Body of pancreas (tissue), 4 donors: ENCODE measurements at places on chromosomes 6 and 20.
A peak's percentile ranks its signal among the peaks of the same experiment; 100 is the strongest.

DNA sequence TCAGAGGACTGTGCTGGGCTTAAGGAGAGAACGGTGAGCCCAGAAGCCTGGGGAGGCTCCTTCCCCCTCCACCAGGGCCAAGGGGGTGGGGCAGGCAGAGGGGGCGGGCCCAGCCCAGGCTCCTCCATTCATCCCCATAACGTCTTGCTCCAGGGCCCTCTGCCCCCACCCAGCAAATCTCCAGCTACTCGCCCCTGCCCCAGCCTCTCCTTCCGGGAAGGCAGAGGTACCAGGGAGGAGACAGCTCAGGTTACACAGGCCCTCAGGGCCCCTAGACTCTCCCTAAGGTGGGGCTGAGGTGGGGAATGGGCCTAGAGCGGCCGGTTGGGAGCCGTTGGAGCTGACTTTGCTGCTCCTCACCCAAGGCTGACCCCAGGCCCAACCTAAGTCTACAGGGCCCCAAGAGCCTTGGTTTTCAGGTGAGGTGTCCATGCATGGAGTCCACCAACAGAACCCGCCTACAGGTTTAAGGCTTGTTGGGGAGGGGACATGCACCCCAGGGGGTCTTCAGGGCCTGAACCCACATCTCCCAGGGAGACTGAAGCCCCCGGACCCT lies 1.2 kb downstream of the LAMA5 start:
- peak; percentile 43 for DNase-seq

- DNase-seq: no peak
These were observed 534.3 kb downstream of the COL12A1 start for GRCh38 chr6:74671558-74672025.

DNA sequence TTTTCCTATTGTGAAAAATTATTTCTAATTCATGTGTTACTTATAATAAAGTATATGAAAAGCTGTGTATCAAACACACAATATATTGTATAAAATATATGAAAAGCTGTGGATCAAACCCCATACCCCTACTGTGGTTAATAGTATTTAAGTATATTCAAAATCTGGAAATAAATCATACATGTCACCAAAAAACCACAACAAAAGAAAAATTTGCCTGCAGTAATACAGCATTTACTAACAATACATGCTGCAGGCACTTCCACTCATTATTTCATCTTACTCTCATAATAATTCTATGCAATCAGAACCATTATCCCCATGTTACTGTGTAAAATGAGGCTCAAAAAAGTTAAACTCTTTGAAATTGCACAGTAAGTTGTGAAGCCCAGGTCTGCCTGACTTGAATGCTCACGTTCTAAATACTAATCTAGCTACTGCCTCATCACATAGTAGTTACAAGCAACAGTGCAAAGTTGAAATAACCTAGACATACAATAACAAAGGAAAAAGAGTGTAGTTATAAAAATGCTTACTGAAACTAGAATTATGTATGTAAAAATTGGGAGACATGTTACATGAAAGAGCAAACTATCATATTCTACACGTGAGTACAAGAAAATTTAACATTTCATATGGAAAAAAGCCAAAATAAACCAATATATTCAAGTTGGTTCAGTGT lies 61.7 kb downstream of the FAM217A start:
- DNase-seq: no peak

DNA sequence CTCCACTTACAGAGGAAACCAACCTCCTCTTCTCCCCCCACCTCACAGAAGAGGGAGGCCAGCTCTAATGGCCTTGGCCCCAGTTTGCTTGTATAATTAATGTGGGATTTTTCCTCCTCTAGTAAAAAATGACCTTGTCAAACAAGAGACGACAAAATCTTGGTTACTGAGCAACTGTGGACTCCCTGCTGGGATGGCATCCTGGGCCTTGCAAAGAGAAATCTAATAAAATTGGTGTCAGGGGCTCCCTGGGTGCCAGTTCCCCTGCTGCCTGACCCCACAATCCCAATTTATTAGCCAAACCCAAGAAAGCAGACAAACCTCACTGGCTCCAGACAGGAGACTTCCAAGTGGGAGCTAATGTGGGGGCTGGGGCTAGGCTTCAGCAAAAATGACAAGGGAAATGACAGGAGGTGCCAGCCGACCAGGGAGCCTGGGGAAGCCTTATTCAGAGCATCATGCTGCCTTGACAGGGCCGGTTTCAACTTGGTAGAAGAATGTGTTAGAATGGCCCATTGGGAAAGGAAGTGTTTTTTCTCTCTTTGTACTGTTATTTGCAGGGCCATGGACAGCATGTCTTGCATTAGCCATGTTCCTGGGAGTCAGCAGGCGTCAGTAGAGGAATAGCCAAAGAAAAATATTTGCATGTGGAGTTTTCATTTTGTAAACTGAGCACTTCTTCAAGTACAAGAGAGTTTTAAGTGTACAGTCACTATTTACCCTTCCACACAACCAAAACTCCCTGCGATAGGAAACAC lies 816.9 kb downstream of the DHX35 start:
- DNase-seq: peak; percentile 26

DNA sequence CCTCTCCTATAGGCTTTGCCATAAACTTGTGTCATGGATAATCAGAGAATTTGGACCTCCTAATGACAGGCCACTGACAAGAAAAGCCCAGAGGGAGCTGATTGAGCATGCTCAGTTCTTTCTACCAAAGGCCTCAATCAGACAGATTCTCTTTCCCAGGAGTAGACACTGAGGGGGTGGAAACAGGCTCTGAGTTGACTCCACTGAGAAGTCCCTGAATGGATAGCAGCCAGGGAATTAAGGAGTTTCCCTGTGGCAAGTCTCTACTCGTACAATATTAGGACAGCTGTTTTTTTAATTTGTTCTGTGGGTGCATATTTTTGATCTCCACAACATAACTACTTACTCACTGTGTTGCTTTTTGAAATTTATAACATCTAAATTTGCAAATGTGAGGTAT lies 63.3 kb downstream of the SLC16A10 start:
- DNase-seq: no peak

- no peak for DNase-seq
These were observed 41.7 kb downstream of the POPDC3 start for GRCh38 chr6:105138141-105138540.

DNA sequence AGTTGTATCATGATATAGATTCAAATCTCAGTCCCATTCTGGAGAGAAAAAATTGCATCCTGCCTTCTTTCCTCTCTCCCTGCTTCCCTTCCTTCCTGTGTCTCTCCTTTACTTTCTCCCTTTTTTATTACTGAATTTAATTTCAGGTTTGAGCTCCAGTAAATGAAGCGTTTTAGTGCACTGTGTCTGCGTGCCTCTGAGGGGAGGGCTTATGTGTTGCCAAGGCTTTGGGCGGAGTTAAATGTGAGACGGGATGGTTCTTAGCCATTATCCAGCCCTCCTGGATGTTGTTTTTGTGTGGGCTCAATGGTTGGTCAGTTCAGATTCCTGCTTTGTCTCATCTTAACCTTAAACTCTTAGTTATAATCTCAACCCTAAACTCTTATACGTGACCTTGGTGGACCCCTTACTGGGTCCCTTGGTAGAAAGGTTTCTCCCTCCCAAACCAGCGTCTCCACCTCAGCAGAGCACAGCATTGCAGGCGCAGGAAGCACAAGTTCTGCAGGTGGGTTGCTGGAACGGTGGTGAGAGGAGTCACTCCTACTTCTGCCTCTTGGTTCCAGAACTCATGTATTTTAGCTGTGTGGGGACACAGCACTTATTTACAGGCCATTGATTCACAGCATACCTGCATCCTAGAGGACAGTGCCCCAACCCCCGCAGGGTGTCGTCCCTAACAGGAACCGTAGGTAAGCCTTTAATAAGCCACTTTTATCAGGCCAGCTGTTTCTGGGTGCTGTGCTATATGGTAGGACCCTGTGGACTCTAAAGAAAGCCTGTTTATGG lies 68.5 kb downstream of the DNAH8 start:
- no peak for DNase-seq

DNA sequence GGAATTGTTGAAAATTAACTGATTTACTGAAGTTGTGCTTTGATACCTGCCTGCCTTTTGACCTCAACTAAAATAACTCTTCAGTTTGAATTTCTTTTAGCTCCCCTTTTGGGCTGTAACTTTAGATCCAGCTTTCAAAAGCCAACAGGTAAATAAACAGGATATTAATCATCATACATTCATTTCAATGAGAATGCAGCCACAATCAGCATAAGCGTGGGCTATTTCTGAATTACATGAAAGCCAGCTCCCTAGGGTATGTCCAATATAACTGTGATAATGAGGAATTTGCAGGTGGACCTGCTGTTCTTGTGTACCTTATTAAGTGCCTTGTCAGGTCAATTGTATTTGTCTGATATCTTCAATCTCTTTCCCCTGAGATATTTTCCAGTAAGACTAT lies 830.6 kb downstream of the KIF16B start:
- DNase-seq: no peak

DNA sequence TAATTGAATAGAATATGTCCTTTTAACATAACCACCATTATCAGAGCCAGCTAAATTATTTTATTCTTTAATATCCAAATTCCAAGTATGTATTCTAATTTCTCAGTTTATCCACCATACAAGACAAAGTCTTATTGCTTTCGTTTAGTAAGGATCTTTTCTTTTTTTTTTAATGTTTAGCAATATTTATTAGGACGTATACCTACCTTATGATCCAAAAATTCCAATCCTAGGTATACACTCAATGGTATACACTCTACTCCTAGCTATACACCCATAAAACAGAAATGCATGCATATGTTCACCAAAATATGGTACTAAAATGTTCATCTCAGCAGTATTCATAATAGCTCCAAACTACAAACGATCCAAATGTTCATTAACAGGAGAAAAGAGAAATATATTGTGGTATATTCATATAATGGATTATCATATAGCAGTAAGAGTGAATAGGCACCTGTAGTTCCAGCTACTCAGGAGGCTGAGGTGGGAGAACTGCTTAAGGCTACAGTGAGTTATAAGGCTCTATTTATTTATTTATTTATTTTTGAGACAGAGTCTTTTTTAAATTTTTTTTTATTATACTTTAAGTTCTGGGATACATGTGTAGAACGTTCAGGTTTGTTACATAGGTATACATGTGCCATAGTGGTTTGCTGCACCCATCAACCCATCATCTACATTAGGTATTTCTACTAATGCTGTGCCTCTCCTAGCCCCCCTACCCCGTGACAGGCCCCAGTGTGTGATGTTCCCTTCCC lies 17.3 kb downstream of the TNFAIP3 start:
- DNase-seq: no peak

GRCh38 chr6:51908243-51908642 lies 179.2 kb downstream of the PKHD1 start:
- no peak for DNase-seq

GRCh38 chr20:48329031-48329615 lies 498.7 kb downstream of the PREX1 start:
- no peak for DNase-seq

DNA sequence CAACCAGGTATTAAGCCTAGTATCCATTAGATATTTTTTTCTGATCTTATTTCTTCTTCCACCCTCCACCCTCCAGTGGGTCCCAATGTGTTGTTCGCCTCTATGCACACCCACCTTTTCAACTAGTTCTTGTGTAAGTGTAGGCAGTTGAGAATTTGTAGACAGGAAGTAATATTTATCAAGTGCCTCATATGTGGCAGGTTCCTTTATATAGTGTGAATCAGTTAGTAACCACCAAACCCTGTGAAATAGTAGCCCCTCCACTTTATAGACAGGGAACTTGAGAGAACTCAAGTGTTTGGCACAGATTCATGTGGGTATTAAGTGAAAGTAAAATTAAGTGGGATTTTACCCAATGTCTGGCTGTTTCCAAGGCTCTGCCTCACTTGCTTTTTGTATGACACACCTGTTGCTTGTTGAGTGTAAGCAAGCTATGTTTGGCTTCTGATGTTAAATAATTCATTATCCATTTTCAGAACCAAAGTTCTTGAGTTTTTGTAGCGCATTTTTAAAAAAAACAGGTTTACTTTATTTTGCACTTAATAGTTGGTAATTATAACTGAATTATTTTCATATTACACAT lies 24.8 kb downstream of the AFDN start:
- no peak for DNase-seq

- peak; percentile 41 for DNase-seq
These were observed 2.6 kb upstream of the GPSM3 start for GRCh38 chr6:32194825-32195651.

GRCh38 chr6:138571181-138571580 lies 71.9 kb upstream of the NHSL1 start:
- DNase-seq: no peak

- peak; percentile 78 for DNase-seq
These were observed 23.2 kb downstream of the ZNF311 start for GRCh38 chr6:28981833-28982475.

- no peak for DNase-seq
These were observed 97.4 kb downstream of the ATXN1 start for GRCh38 chr6:16663901-16664300.

GRCh38 chr20:34997131-34997561 lies 41.5 kb downstream of the MYH7B start:
- no peak for DNase-seq

GRCh38 chr6:10419749-10420545 lies 5.1 kb upstream of the TFAP2A start:
- DNase-seq: no peak

DNA sequence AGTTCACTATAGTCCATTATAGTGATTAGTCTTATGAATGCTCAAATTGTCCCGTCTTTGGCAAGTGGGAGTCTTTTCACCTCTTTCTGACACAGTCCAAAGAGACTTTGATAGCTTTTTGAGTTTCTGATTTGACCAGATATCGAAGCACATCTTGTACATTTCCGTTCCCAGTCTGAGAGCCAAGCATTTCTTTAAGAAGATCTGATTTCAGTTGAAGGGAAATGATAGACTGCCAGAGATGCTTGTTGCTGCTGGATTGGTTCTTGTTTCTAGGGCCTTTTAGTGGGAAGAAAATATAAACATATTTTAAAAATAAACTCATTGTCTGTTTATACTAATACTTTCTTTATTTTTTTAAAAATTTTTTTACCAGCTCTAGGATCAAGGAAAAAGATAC lies 54.1 kb upstream of the IER3 start:
- DNase-seq: no peak

DNA sequence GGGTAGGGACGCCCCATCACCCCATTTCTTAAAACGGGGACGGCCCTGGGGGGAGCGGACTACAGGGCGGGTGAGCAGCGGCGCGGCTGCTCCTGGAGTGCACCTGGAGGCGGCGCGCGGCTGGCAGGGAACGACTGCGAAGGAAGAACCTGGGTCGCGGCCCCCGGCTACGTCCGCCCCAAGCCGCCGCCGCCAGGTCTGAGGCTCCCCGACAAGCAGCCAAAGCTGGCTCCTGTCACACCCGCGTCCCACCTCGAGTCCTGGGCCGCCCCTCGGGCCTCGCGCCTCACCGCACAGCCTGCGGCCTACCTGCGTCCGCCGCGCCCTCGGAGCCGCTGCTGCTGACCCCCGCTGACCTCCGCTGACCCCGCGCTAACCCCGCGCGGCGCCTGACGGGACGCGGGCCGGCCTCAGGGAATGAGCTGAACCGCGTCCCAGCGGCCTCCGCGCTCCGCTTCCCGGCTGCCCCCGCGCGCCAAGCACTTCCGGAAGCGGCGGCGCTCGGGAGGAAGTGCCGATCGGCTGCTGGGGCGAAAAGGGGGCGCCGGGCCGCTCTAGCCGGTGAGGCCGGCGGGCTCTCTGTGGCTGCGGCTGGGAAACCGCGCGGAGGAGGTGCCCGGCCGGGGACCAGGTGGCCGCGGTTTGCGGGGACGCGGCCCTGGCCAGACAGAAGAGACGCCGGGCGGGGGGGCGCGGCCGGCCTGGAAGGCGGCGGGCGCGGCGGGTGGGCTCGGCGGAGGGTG lies at the start of the genes ARFRP1 and ZGPAT:
Gene ARFRP1 (minus strand): TSS at position 419 of the 743 bp plus-strand sequence. CDS start 885 bp downstream, outside the sequence.
Gene ZGPAT (plus strand): TSS at position 482 of the 743 bp plus-strand sequence. CDS start 542 bp downstream, outside the sequence.
- peak; percentile 89 for DNase-seq
